ENCODE measurements at places on chromosomes 13 and 19. TPM values are rescaled to one million over a fixed set of nuclear protein-coding genes. Genes with fewer than 3 reads are reported as not detected.

The VAV1 gene
- total RNA-seq, result 6.5 TPM

The IRS2 gene
- total RNA-seq, result 16.5 TPM

The CYP4F12 gene
- total RNA-seq, result 4.1 TPM

The VMAC gene
- total RNA-seq, result 13.4 TPM

The TJP3 gene
- 18.3 TPM for total RNA-seq

The MEIS3 gene
- total RNA-seq, result 25.0 TPM

The FCGBP gene
- 16.8 TPM for total RNA-seq

The ZNF525 gene
- 14.8 TPM for total RNA-seq

All from metanephros (tissue), 2 donors.